ENCODE measurements at places on chromosomes 3 and 15. TPM values are rescaled to one million over a fixed set of nuclear protein-coding genes. Genes with fewer than 3 reads are reported as not detected.

Gene INSYN1
- total RNA-seq = 0.29 TPM

Gene NLGN1
- total RNA-seq = not detected

Gene AMIGO3
- 2.3 TPM for total RNA-seq

Gene TRANK1
- total RNA-seq = 3.4 TPM

GRCh38 chr3:13066834-13067233, 6.4 kb downstream of the IQSEC1 start:
- DNase-seq = no peak

GRCh38 chr3:14461748-14462324, 59.4 kb downstream of the SLC6A6 start:
- DNase-seq = peak; percentile 52

Measured in LHCN-M2 (cell line).